ENCODE measurements at places on chromosomes 2 and 18.
A peak's percentile ranks its signal among the peaks of the same experiment; 100 is the strongest.

DNA sequence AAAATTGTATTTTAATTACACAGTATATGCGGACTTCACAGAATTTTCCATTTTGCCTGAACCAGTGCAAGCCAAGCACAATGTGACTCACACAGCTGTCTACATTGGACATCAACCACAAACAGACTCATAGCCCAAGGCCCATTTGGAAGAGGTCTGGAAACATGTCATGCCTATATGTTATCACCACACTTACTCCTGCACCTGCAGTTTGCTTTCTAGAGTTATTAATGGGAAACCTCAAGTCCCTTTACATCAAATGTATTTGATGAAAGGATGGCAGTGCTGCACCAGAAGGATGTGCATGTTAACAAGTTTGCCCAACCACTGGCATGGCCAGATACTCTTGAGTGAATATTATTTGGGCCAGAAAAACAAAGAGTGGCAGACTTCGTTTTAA, 548.9 kb upstream of the CDH2 start:
- DNase-seq: no peak

DNA sequence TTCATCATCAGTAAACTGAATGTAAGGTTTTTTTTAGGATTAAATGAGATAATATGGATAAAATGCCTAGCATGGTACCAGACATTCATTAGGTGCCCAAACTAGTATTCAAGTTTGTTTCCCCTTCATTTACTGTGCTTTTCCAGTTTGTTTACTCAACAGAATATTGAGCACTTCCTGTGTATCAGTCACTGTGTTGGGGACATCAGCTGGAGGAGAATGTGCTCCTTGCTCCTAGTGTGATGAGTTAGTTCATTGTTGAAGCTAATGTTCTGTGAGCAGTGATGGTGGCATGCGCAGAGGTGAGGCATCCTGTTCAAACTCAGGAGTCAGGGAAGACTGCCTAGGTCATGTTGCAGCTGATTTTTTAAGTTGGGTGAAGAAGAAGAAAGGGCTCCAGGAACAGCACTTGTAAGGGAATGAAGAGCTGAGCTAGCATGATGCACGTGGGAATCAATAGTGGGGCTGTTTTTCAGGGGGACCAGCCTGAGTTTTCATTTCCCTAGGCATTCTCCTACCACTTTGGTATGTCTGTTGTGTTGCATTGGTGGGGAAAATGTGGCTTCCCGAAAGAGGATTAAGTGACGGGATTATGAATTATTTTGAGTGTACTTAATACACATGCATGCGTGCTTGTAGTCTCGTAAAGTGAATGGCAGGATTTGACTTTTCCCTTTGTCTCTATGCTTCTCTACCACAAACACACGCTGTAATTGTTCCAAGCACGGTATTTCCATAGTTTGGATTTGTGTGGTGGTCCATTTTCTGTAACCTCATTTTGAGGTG, 23.7 kb downstream of the TTLL4 start:
- DNase-seq: no peak

- DNase-seq: no peak
Measured at GRCh38 chr2:27720004-27720551, 51.4 kb upstream of the MRPL33 start.

GRCh38 chr2:73516033-73516432, 126.2 kb downstream of the NAT8 start:
- no peak for DNase-seq

GRCh38 chr2:12083713-12084419, 337.4 kb downstream of the LPIN1 start:
- DNase-seq: no peak

- DNase-seq: no peak
Measured at GRCh38 chr2:118464546-118465265, 376.4 kb downstream of the INSIG2 start.

GRCh38 chr2:86593266-86593665, 30.0 kb upstream of the CHMP3 start:
- DNase-seq: no peak

- DNase-seq: no peak
Measured at GRCh38 chr2:83584672-83585071, 874.4 kb downstream of the SUCLG1 start.

DNA sequence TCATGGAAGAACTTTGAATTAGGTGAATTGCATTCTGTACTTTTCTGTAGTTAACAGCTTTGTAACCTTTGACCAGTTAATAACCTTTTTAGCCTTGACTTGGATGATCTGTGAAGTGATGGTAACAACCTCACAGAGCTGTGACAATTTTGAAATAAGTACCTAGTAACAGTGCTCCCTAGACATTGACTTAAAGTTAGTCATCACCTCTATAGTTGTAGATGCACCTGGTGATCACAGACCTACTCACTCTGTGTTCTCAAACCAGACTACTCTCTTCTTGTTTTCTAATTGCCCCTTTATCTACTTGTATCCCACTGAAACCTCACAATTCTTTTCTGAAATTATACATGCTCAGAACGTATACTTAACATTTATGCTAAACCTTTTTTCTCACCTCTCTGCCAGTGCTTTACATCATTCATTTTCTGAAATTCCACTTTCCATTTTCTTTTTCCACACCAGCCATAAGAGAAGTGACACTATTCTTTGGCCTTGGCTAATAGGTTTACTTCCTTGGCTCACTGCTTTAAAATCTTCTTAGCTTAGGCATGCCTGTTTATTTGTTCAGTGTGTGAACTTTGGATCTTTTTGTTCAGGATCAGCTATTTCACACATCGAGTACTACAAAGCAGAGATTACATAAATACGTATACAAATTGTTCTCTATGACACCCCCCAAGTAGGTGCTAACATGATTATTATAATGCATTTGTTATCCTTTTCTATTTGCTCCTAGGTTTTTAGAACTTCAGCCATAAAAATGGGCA, 9.3 kb downstream of the YPEL5 start:
- peak; percentile 40 for DNase-seq

DNA sequence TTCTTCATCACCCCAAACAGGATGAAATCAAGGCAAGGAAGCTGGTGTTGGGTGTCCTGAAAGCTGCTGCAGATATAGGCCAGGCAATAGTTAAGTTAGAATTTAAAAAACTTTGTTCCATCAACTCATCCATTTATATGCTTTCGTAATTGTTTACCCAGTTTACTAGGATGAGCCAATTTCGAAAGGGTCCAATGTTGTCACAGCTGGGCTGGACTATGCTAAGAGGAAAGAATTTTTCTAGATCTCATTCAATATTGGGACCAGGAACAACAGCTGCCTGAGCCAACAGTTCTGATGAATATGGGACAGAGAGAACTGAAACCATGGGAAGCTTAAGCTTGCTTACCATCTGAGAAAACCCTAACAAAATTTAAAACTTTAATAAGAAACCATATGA, 21.6 kb upstream of the SP3 start:
- peak; percentile 25 for DNase-seq

DNA sequence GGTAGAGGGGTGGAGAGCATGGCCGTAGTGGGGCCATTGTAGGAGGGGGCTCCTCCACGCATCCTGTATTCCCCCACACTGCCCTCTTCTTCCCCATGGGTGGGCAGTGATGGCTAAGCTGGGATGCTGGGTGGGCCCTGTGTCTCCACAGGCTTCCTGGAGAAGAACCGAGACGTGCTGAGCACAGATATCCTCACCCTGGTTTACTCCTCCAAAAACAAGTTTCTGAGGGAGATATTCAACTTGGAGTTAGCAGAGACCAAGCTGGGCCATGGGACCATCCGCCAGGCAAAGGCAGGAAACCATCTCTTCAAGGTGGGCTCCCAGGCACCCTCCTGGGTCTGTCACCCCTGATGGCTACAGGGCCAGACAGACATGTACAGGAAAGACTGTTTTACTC, 52.8 kb downstream of the MYO7B start:
- no peak for DNase-seq

DNA sequence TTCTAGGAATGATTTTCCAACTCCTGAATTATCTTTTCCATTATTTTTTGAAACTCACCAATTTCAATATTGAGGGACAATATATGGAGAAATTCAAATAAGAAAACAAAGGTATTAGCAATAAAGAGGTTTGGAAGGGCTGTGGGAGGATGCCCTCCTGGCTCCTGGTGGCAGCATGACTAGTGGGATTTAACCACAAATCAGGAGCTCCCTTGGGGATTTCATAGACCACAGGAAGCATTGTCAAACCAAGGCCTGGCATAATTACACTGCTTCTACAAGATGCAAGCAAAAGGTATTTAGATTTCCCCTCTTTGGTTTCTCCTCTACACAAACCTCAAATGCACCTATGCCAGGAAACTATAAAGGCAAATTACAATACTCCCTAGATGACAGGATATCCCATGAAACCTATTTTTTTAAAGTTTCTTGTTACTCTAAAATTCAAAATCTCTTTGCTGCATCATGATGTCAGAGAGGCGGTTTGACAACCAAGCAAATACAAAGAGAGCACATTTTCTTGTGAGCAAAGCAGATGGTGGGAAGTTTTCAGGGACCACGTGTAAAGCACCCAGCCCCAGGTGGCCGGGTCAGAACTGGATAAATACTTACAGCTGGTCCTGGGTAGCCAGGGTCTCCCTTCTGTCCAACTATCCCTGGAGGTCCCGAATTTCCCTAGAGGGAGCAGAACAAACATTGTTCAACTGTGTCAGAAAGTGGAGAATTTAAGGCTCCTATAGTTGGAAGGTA, 67.9 kb downstream of the COL6A3 start:
- no peak for DNase-seq

GRCh38 chr2:12619975-12620374, 96.8 kb upstream of the TRIB2 start:
- no peak for DNase-seq

GRCh38 chr2:96449637-96450036, 55.5 kb downstream of the NEURL3 start:
- no peak for DNase-seq

DNA sequence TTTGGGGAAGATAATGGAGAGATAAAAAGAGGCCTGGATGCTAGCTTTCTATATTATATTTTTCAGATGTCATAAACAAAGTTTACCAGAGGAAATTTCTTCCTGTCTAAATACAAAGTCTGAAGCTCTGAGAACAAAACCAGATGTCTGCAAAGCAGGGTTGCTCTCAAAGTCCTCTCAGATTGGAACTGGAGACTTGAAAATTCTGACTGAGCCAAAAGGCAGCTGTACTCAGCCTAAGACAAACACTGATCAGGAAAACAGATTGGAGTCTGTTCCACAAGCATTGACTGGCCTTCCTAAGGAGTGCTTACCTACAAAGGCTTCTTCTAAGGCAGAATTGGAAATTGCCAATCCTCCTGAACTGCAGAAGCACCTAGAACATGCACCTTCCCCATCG, 25.1 kb downstream of the KDM3A start:
- DNase-seq: no peak

- DNase-seq: no peak
Measured at GRCh38 chr2:41127351-41127750, 675.5 kb upstream of the SLC8A1 start.

DNA sequence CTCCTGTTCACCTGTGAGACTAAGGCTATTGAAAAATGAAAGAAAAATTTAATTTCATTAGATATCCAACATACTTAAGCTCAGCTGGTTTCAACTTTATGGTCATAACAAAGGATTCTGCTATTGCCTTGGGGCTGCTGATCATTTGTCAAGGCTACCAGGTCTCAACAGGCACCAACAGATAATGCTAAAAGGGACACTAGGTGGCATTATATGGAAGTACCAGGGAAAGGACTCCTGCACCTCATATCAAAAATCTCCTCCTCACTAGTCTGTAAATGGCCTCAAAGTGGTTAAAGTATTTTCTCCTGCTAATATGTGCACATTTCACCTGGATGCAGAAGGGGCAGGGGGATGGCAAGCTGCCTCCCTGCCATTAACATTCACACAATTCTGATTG, 167.9 kb upstream of the REG3A start:
- DNase-seq: no peak

DNA sequence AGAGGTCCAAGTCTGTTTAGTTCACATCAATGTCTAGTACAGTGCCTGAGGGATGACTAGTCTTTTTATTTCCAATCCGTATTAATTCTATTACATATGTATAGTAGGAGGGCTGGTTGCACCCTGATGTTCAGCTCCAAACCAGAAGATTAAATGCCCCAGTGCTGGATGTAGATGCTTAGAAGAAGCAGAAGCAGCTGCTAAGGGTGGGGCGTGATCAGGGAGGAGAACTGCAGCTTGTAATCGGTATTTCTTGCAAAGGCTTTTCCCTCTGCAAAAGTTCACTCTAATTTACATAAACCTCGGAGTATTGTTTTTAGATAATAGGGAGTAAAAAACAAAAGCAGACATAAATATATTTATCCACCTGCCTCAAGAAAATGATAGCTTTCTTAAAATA, 145.3 kb upstream of the ITGA4 start:
- DNase-seq: no peak

GRCh38 chr2:1910592-1911246, 166.4 kb upstream of the PXDN start:
- peak; percentile 6 for DNase-seq

GRCh38 chr2:18413676-18414396, 146.6 kb downstream of the RDH14 start:
- no peak for DNase-seq

DNA sequence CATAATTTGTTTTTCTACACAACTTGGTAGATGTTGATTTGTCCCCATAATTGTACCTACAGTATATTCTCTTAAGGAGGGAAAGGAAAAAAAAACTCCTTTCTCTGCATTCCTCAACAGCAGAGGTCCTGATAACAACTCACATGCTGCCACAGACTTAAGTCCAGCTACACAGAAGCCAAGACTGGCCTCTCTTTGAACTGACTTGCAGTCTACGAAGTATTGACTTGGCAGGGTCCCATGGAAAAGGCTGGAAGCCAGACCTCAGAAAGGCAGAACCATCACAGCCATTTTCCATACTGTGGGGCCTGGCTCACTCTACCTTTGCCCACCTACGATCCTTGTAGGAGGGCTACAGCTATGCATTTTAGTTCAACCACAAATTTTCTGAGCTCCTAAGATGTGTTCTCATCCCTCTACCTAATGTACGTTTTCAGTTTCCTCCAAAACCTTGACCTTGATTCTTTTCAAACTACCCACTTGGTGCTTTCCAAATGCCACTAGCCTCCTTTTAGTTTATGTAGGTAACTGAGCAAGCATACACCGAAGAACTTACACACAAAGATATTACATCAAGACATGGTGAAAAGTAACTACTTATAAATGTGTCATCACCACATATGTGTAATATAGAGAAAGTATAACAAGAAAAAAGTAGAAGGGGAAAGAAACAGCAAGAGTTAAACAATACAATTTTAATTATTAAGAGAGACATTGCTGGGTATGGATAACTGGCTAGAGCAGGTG, 12.2 kb downstream of the LONRF2 start:
- no peak for DNase-seq

DNA sequence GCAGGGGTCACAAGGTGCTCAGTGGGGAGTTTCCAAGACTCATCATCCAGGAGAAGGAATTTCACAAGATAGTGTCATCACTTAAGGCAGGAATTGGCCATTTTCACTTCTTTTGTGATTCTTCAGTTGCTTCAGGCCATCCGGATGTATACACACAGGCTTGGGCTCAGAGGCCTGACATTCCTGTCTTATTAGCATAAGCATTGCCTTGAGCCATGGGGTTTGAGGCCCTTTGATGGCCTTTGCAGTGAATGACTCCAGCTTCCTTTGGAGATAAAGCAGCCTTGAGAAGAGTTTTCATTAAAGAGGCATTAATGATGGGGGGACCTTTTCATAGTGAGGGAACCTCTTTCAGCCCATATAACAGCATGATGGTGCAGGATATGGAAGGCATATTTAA, 366.0 kb upstream of the CNTNAP5 start:
- DNase-seq: no peak
